ENCODE measurements at places on chromosomes 12 and 14. TPM values are rescaled to one million over a fixed set of nuclear protein-coding genes. Genes with fewer than 3 reads are reported as not detected.

GRCh38 chr12:15602051-15602672, 187.0 kb downstream of the EPS8 start:
- H3K27ac ChIP-seq: no peak overlapping the region
- H3K27me3 ChIP-seq: no peaks in the 10 kb centered on the region
- peaks cover 19% of the 10 kb centered on the region for H3K4me1 ChIP-seq
- no peak for DNase-seq

DNA sequence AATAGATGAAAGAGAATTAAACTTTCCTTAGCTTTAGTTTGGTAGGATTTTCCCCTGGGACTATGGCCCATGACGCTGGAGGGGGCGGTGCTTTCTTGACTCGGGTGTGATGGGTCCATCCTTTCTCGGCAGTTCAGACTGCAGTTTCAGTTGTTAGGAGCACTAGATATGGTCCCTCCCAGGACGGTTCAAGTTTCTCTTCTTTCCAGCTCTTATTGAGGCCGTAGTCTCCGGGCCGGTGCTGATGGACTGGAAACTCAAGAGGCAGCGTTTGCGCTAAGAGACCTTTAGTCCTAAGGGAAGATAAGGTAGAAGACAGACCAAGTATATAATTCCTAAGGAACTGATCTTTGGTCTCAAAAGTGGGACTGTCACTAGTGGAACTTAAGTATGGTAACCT, 111.2 kb downstream of the RIN3 start:
- H3K27ac ChIP-seq: no peak overlapping the region
- H3K4me1 ChIP-seq: peaks cover 11% of the 10 kb centered on the region
- no peaks in the 10 kb centered on the region for H3K27me3 ChIP-seq
- no peak for DNase-seq

- peaks cover 52% of the 10 kb centered on the region for H3K27me3 ChIP-seq
- H3K4me1 ChIP-seq: no peaks in the 10 kb centered on the region
- DNase-seq: no peak
- no peaks in the 10 kb centered on the region for H3K36me3 ChIP-seq
Measured at GRCh38 chr12:52805000-52805399, 8.9 kb downstream of the KRT4 start.

The DNAH10 gene
- 0.29 TPM for total RNA-seq

The PRR4 gene
- 4.4 TPM for total RNA-seq

DNA sequence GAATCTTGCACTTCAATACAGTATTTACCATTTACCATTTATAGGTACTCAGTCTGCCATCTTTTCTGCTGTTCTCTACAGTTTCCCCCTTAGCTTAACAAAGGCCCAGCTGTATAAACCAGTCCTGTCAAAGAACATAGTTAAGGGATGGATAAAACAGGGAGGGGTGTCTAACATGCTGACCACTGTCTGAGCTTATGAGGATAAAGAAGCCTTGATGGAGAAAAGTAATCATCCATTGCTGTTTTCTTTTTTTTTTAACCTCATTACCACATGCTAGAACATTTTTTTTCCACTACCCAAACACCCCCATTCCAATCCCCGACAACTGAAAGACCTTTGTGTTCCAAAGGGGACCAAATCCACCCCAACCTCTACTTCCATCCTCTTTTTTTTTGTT, 39.9 kb downstream of the SOX5 start:
- H3K36me3 ChIP-seq: no peaks in the 10 kb centered on the region
- H3K4me3 ChIP-seq: no peak overlapping the region
- peaks cover 27% of the 10 kb centered on the region for H3K4me1 ChIP-seq
- no peak overlapping the region for H3K27ac ChIP-seq
- H3K27me3 ChIP-seq: no peaks in the 10 kb centered on the region

The SIX6 gene
- not detected for total RNA-seq

DNA sequence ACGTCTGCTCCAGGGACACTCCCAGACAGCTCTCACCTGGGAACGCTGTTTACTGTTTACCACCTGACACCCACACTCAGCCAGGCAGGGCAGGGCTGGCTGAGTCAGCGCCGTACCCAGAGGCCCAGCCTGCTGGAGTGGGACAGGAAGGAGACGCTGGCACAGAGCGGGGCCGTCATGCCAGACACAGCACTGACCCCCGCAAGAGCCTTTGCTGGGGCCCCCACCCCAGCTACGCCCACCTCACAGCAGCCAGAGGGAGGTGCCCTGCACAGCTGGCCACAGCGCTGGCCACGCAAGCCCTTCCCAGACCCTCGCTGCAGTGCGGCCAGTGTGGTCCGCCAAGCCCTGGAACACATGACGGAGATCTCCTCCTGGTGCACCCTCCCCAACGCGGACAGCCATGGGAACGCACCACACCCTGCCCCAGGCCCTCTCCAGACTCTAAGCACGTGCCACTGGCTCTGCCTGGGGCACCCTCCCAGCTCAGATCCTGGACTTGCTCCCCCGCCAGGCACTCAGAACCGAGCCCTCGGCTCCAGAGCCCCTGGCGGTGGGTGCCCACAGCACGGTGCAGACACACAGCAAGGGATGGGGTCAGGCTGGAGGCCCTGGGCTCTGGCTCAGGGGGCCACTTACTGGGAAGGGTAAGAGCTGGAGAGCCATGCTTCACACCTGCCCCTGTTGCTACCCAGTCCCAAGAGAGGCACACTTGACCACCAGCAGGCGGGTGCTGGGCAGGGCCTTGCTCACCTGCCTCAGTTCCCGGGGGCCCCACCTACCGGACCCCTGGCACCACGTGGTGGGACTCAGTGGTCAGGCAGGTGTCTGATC, 5.7 kb downstream of the AHNAK2 start:
- H3K4me1 ChIP-seq: peaks cover 93% of the 10 kb centered on the region
- peak; percentile 91 for DNase-seq
- peak overlapping the region; percentile 93 for H3K27ac ChIP-seq

- DNase-seq: no peak
- no peak overlapping the region for H3K27ac ChIP-seq
- no peak overlapping the region for H3K4me3 ChIP-seq
Measured at GRCh38 chr12:1199700-1200099, 208.7 kb downstream of the ERC1 start.

The LRP1-AS gene
- not detected for total RNA-seq

GRCh38 chr12:127125607-127126259, 1141.2 kb upstream of the TMEM132C start:
- H3K27me3 ChIP-seq: peaks cover 7% of the 10 kb centered on the region
- peaks cover 4% of the 10 kb centered on the region for H3K4me1 ChIP-seq
- H3K4me3 ChIP-seq: no peak overlapping the region
- no peaks in the 10 kb centered on the region for H3K36me3 ChIP-seq
- no peak for DNase-seq

GRCh38 chr14:89260898-89261297, 156.1 kb downstream of the FOXN3 start:
- DNase-seq: no peak
- H3K27ac ChIP-seq: no peak overlapping the region
- H3K27me3 ChIP-seq: no peaks in the 10 kb centered on the region

GRCh38 chr14:72786378-72787350, 107.2 kb downstream of the DPF3 start:
- peaks cover 26% of the 10 kb centered on the region for H3K4me1 ChIP-seq
- H3K27ac ChIP-seq: no peak overlapping the region
- no peaks in the 10 kb centered on the region for H3K27me3 ChIP-seq
- H3K4me3 ChIP-seq: no peak overlapping the region
- peak; percentile 36 for DNase-seq
- no peaks in the 10 kb centered on the region for H3K36me3 ChIP-seq

DNA sequence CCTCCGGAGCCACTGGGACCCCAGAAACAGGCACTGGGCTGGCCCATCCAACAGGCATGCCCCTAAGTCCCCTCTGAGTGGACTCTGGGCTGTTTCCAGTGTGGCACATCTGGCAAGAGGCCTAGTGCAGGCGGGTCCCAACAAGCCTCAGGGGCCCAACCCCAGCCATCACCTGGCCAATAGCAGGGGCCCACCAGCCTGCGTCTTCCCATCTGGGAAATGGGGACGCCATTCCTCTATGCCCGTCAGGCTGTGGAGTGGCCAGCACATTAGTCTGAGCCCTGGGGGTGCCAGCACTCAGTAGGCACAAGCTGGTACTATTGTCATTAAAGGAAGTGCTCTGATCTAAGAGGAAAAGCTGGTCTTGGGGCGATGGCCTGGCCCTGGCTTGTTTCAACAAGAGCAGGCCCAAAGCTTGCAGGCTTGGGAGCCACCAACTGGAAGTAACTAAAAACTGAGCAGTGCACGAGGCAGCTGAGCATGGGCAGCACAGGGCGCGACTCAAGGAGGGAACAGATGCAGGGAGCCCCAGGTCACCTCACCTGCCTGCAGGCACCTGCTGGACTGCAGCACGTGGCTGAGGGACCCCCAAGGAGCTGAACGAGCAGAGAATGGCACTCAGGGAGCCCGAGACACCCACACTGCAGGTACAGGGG, 8.4 kb downstream of the DEGS2 start:
- H3K4me3 ChIP-seq: no peak overlapping the region
- H3K27me3 ChIP-seq: no peaks in the 10 kb centered on the region
- peaks cover 3% of the 10 kb centered on the region for H3K36me3 ChIP-seq
- no peak for DNase-seq
- H3K27ac ChIP-seq: no peak overlapping the region

- no peaks in the 10 kb centered on the region for H3K27me3 ChIP-seq
- H3K27ac ChIP-seq: no peak overlapping the region
- H3K4me3 ChIP-seq: no peak overlapping the region
- no peaks in the 10 kb centered on the region for H3K36me3 ChIP-seq
- DNase-seq: no peak
- H3K4me1 ChIP-seq: peaks cover 54% of the 10 kb centered on the region
Measured at GRCh38 chr14:93086441-93087055, 29.2 kb downstream of the ITPK1 start.

DNA sequence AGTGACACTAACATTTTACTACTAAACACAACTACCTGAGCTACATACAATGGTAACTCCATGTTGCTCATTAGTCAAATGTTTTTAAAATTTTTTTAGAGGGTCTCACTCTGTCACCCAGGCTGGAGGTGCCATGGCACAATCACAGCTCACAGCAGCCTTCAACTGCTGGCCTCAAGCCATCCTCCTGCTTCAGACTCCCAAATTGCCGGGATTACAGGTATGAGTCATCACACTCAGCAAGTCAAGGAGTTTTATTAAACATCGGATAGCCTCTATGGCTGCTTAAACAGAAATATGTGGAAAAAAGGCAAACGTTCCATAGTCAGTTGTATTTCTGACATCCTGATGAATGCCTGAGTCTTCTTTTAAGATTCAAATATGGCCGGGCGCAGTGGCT, 11.1 kb upstream of the NPFF start:
- H3K4me1 ChIP-seq: no peaks in the 10 kb centered on the region
- DNase-seq: no peak
- no peak overlapping the region for H3K4me3 ChIP-seq
- no peak overlapping the region for H3K27ac ChIP-seq

DNA sequence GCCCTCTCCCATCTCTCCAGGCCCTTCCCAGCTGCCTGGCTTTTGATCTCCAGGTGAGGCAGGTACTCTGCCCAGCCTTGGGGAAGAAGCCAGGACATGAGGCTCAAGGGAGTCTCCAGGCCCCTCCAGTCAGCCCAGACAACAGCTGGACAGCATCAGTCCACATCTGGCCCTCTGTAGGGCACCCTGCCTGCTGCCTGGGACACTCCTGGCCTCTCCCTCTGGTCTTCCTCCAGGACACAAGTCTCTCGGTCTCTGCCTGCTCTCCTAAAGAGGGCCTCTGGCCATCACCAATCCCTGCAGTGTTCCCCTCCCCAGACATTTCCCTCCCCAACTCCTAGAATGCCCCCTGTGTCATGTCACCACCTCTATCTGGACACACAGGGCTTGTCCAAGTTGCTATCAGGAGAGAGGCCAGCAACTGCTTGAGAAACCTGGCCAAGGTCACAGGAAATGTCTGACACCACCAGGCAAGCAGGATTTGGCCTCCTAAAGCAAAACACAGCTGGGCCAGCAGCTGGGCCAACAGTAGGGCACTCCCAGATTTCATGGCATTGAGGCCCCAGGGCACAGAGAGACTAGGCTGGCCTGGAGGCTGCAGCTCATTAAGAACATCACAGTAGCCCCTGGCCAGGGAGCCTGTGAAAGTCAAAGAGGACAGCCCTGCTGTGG, 29.0 kb downstream of the LTBP2 start:
- H3K27ac ChIP-seq: peak overlapping the region; percentile 85
- peaks cover 48% of the 10 kb centered on the region for H3K36me3 ChIP-seq
- no peak for DNase-seq
- H3K4me1 ChIP-seq: peaks cover 65% of the 10 kb centered on the region
- no peaks in the 10 kb centered on the region for H3K27me3 ChIP-seq
- H3K4me3 ChIP-seq: no peak overlapping the region

DNA sequence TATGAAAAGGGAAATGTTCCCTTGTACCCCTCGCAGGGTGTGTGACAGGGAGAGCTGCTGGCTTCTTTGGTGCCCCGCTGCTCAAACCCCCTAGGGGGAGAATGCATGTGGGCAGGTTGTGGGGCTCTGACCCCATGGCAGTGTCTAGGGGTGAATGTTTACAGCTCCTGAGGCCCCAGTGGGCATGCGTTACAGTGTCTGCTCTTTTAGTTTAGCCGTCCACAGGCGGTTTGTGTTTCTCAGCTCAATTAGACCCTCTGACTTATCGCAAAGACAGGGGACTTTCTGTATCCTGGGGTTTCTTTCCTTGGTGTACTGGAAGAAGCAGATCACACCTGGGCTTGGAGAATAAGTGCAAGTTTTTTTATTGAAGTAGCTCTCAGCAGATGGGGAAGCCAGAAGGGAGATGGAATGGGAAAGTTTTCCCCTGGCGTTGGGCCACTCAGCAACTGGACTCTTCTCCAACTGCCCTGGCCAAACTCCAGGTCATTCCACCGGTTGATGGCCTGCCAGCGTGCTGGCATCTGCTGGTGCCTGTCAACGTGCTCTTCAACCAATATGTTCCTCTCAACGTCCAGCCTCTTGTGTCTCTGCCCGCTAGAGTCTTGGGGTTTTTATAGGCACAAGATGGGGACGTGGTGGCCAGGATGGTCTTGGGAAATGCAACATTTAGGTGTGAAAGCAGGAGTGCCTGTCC, 720.9 kb downstream of the FSCB start:
- no peak overlapping the region for H3K27ac ChIP-seq
- no peaks in the 10 kb centered on the region for H3K4me1 ChIP-seq
- no peak for DNase-seq
- no peaks in the 10 kb centered on the region for H3K27me3 ChIP-seq
- H3K36me3 ChIP-seq: no peaks in the 10 kb centered on the region
- H3K4me3 ChIP-seq: no peak overlapping the region

DNA sequence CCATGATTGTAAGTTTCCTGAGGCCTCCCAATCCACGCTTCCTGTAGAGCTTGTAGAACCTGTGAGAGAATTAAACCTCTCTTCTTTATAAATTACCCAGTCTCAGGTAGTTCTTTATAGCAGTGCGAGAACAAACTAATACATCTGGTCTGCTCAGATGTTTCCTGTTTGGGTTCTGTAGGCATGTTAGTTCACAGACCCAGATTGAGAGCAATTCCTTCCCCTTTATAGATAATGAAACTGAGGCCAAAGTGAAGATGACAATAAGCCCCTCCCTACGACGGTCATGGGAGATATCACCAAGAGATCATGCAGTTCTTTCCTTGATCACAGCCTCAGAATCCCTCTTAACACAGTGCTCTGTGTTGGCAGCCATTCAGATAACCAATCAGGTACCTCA, 76.5 kb upstream of the CLMN start:
- H3K4me3 ChIP-seq: no peak overlapping the region
- H3K36me3 ChIP-seq: no peaks in the 10 kb centered on the region
- H3K27me3 ChIP-seq: no peaks in the 10 kb centered on the region

Measured in osteocyte (in vitro differentiated cells).